ENCODE measurements at places on chromosomes 13 and 19.

DNA sequence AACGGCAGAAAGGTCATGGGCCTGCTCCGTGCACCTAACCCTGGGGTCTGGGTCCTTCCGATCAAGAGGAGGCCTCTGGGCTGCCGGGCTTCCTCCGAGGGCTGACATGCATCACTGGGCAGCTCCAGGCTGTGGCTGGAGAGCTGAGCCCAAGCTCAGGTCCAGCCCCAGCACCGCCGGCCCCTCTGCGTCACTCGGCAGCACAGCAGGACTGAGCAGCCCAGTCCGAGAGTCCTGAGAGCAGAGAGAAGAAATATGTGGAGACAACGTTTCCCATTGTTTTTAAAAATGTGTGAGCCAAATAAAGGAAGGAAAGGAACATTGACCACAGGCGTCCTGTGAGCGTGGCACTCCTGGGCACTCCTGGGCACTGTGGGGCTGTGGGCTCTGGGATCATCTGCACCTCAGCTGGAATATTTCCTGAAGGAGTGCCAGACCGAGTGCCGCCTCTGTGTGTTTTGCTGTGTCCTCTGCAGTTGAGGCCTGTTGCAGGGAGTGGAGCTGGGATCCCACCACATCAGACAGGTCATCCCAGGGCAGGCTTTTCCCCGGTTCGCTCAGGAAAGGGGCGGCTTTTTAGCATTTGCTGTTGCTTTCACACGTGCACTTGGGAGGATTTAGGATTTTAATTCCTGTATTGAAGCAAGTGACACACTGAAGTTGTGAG, 37.8 kb upstream of the TFDP1 start:
- no peak for DNase-seq

DNA sequence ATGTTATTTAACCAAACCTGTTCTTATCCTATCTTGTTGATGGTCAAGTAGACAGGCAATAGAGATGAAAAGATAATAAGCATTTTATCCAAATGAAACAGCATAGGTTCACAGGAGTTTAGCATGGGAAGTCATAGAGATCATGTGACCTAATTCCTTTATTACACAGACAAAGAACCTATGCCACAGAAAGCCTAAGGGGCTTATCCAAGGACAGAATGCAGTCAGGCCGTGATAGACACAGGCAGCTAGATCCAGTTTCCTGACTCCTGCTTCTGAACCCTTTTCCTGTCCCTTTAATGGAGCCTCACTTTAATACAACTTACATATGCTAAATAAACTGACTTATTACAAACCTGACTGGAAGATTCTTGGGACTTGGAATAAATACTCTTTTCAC, 532.1 kb downstream of the IRS2 start:
- DNase-seq = no peak

DNA sequence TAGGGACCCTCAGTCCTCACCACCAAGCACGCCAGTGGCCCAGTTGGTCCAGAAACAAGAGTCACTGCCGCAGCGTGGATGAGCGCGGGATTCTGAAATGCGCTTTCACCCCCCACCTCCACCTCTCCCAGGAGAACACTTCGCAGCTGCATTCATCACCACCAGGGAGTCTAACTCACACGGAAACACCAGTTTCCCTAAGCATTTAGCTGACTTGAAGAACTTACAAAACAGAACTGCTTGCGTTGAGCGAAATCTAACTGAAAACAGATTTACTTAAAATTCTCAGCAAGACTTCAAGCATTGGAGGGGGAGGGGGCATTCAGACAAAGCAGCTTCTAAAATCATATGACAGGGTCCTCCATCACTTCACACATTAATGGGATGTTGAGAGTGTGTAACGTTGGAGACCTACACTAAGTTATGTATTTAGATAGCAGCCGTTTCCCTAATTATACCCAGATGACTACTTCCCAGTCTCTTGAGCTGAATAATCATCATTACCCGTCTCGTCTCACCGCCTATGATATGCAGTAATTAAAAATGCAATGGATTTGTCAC, 258.2 kb upstream of the IRS2 start:
- DNase-seq = peak; percentile 43

DNA sequence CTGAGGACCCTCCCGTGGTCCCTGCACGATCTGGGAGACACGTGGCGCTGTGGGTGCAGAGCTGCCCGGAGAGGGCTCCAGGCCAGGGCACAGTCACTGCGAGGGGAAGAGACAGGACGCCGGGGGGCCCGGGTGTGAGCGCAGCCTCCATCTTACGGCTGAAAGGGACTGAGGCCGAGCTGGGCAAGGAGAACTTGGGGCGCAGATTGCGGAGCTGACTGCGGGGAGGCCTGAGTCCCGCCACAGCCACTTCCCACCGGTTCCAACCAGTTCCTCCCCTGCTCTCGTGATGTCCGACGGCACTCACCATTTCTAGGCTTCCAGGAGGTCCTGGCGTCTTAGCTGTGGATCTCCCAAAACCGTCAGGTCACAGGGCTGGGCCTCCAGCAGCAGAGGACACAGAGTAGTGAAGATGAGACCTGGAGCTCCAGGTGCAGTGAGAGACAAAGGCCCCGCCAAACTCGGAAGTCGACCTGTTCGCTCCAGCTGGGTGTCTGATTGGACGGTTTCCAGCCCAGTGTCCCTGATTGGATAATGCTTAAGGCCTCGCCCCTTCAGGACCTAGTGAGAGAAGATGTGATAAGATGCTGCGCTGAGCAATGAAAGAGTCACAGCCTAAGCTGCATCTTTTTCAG, 4.8 kb upstream of the ZNF253 start:
- DNase-seq = no peak

DNA sequence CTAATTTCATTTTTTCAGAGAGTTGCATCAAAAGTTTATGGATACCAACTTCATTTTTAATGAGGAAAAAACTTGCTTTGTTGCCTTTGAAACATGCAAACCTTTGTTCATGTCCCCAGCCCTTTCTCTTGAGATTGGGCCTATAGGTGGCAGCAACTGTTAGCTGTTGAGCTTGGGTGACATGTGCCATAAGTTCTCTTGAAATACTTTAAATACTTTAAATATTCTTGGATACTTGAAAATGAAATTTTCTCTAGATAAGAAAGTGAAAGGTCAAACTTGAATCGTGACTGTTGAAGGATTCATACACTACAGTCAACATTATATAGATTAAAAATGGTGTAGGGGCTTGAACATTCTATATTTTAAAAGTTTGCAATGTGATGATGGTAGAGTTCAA, 294.9 kb downstream of the NDFIP2 start:
- peak; percentile 77 for DNase-seq

DNA sequence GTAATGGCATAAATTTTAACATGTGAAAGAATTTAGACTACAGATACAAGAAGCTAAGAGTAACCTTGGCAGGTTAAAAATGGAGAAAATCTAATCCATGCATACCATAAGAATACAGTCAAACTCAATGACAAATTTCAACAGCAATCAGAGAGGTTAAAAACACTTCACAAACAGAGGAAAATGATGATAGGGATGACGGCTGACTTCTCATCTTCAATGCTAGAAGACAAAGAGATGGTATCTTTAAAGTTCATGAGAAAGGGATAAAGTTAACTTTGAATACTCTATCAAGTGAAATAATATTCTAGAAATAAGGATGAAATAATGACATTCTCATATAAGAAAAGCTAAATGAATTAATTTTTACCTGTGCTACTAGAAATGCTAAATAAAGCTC, 1130.2 kb upstream of the MIR17HG start:
- DNase-seq = no peak

DNA sequence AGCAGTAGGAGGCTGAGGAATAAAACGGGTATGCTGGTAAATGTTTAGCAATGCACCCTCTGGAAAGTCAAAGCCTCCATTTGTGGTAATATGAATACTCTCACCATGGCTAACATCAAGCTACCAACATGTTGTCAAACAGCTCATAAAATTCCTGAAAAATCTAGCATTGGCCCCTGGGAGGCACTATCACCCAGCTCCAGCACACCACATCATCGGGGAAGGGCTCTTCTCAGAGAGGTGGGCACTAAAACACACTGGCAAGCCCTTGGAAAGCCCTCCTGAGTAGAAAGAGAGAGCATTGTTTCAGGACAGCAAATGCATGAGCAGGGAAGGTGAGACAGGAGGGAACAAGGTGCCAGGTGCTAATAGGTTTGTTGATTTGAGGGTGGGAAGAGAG, 53.9 kb upstream of the FLT1 start:
- DNase-seq = no peak

- no peak for DNase-seq
Observed at GRCh38 chr13:27126859-27127258, 44.8 kb downstream of the USP12 start.

DNA sequence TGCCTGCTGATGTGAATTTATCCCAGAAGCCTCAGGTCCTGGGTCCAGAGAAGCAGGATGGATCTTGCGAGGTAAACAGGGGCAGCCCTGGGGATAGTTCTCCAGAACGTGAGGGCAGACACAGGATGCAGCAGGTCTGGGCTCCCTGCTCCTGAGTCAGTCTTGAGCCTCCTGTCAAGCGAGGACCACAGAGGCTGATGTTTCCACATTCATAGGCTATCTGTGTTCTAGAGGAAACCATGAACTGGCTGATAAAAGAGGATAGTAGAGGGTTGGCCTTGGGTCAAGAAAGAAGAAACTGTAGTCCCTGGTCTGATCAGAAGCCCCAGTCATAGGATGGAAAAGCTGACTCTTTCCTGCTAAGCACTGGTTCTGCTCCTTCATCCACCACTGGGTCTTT, 2.2 kb downstream of the ZNF175 start:
- DNase-seq = no peak

DNA sequence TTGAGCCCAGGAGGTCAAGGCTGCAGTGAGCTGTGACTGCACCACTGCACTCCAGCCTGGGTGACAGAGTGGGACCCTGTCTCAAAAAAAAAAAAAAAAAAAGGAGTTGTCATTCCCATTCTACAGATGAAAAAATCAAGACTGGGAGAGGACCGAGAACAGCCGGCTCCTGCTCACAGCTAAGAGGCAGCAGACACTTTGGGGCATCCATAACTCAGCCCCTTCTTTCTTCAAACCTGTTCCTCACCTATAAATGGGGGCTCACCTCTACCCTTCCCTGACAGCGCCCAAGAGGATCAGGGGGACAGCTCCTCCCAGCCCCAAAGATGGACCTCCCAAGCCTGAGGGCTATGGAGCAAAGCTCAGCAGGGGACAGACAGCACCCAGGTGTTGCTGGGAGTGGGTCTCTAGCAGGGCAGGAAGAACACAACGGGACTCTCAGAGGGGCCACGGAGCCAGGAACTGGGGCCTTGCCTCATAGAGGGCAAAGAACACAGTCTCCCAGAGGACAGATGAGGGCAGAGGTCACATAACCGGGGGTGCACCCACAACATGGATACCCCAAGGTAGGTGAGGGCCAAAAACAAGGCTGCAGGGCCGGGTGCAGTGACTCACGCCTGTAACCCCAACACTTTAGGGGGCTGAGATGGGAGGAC, 3.4 kb upstream of the KLF16 start:
- DNase-seq = no peak

GRCh38 chr13:26400545-26400944, 146.6 kb downstream of the CDK8 start:
- DNase-seq = no peak

DNA sequence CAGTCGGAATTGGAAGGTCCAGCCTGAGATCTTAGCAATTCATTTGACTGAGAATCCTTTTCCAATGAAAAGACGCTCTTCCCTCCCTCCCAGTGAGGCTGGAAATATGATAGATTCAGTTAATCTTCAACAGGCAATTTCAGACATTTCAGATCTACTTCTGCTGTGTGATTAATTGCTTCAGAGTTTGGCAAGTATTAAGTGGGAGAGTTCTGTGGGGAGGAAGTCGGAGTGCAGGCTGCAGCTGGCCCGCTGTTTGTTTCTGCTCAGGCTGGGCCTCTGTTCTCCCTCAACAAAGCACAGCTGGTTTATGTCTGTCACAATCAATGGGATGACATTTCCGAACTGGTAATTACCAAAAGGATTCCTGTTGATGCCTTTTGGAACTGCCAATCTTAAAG, 178.2 kb downstream of the NDFIP2 start:
- peak; percentile 17 for DNase-seq

DNA sequence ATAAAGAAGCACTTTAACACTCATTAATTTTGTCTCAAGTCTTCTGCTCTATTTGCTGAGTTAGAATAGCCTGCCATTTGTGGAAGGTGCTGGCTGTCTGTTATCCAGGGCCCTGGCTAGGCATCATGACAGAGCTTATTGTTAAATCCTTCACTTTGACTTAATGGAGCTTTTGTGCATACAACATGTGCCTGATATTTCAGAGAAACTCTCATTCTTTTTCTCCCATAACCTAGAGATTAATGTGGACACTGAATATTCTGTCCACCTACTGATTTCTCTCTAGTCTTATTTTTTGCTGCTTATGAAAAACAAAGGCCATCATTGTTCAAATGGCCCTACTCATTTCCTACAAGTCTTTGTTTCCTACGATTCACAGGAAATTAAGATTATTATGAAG, 383.1 kb upstream of the HTR2A start:
- DNase-seq = no peak

- no peak for DNase-seq
Observed at GRCh38 chr19:55676889-55677505, 2.0 kb downstream of the EPN1 start.

GRCh38 chr13:113408562-113408961, 44.6 kb upstream of the GRTP1 start:
- DNase-seq = no peak

GRCh38 chr13:99860745-99861144, 110.8 kb downstream of the ZIC5 start:
- no peak for DNase-seq

DNA sequence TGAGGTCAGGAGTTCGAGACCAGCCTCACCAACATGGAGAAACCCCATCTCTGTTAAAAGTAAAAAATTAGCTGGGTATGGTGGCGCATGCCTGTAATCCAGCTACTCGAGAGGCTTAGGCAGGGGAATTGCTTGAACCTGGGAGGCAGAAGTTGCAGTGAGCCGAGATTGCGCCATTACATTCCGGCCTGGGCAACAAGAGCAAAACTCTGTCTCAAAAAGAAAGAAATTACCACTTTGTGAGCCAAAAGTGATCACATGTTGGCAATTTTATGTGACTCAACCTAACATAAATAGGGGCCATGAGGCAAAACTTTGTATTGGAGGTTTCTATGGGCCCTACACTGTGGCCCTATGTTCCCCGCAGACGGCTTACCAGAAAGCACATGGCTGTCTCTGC, 72.2 kb downstream of the MAP4K1 start:
- no peak for DNase-seq

DNA sequence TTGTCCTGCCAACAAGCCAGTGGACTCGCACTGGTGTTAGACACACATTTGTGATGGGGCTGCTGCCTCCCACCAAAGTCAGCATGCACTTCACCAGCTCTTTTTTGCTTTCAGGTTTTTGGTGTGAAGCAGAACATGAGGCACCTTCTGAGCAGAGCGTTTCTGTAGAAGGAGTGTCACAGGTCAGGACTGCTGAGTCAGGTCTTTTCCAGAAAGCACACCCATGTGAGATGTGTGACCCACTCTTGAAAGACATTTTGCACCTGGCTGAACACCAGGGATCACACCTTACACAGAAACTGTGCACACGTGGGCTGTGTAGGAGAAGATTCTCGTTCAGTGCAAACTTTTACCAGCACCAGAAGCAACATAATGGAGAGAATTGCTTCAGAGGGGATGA, 4.8 kb downstream of the ZNF304 start:
- DNase-seq = no peak

GRCh38 chr19:32878988-32879387, 9.4 kb upstream of the SLC7A9 start:
- DNase-seq = no peak

GRCh38 chr13:33372251-33372919, 86.8 kb upstream of the STARD13 start:
- no peak for DNase-seq

- DNase-seq = no peak
Observed at GRCh38 chr19:18338541-18338940, 1.9 kb upstream of the PGPEP1 start.

- DNase-seq = no peak
Observed at GRCh38 chr19:10554760-10555609, 10.8 kb downstream of the KRI1 start.

GRCh38 chr19:4360081-4360569, 16.8 kb downstream of the MPND start:
- DNase-seq = no peak
